ENCODE measurements at places on chromosomes 1 and 21.

DNA sequence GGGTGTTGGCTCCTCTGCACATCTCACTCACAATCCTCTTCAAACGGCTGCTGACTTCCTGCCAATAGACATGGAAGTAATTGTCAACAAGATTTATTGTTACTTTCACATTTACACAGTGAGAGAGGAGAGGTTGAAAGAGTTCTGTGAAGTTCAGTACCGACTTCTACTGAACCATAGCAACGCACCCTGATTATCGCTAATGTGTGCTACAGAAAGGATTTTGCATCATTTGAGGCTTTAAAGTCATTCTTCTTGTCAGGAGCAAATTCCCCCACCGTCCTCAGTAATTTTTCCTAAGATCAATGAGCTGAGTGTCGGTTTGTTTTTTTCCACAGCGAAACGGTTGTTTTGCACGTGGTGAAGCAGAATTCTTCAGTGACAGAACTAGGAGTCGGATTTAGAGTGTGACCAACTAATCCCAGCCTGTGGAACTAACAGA is 361.0 kb downstream of the ADGRL2 start:
- no peak for DNase-seq

DNA sequence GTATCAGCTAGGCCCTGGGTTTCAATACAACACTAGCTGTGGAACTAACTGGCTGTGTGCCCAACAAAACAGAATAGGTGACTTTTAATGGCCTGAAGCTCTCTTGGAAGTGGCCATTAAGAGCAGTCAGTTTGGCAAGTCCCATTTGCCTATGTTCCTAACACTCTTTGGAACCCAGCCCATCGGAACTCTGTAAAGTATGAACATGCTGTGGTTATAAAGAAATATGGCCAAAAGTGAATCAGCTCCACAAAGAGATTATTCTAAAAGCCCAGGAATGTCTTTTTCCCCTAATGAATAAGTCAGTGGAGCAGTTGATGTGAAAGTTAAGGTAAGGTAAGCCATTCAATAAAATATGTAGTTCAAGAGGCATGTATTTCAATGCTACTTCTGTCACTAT is 223.7 kb upstream of the ADAMTS5 start:
- DNase-seq = no peak

DNA sequence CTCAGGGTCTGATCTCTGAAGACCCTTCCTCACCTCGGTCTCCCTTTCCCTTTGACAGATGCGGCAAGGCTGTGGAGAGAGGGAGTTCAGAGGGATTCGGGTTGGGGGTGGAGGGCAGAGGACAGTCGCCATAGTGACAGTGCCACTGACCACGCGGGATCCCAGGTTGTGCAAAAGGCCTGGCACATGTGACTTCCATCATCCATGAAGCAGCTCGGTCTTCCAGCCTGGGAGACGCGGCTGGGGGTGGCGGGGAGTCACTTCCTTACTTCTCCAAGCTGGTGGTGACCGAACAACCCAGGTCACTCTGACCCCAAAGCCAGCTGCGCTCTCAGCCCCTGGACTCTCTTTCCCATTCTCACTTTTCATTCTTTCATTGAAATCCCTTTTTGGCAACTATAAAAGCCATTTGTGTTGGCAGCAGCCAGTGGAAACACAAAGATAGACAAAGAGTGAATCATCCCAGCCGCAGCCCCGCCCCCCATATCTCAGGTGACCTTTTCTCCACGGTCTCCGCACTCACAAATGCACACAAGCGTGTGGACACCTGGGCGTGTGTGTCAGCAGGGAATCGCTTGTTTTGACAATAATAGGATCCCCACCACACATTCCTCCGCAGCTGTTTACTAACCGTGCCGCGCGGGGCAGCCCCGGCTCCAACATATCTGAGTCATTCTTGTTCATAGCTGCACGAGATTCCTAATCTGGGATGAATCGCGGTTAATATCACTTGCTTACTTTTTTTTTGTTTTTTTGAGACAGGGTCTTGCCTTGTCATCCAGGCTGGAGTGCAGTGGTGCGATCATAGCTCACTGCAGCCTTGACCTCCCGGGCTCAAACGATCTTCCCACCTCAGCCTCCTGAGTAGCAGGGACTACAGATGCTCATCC is 68.3 kb downstream of the DHRS3 start:
- peak; percentile 10 for DNase-seq

DNA sequence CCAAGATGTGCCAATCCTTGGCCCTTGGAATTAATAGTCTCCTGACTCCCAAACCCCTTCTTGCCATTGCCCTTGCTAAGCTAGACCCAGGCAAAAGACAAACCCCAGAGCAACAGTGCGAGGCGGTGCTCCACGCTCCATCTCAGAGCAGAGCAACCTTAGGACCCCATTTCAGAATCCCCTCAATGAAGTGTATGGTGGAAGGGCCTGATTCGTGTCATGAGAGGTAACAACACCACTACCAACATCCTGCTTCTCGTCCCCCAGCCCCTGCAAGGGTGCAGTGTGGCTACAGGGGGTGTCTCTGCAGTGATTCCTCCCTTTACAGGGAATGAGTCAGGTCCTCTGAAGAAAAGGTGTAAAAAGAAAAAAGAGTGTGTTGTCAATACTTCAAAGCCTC is 103.9 kb upstream of the IRF2BP2 start:
- no peak for DNase-seq

- no peak for DNase-seq
Measured at GRCh38 chr1:101595881-101596374, 359.1 kb downstream of the S1PR1 start.

- DNase-seq = no peak
Measured at GRCh38 chr21:25428537-25428936, 178.7 kb downstream of the MRPL39 start.

DNA sequence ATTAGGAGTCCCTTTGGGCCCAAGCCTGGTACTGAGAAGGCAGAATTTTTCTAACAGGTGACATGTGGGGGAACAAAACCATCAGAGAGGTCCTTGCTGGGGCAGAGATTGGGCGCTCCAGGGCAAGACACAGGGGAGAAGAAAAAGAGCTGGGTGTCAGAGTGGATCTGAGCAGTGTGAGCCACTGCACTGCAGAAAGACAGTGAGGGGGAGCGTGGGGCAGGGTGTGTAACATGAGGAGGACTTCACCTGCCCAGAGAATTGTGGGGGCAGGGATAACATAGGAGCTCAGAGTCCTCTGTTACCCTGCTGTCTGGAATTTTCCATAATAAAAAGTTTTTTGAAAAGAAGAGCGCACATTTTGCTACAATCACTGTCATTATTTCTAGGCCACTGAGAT is 25.5 kb upstream of the CSF3R start:
- no peak for DNase-seq

DNA sequence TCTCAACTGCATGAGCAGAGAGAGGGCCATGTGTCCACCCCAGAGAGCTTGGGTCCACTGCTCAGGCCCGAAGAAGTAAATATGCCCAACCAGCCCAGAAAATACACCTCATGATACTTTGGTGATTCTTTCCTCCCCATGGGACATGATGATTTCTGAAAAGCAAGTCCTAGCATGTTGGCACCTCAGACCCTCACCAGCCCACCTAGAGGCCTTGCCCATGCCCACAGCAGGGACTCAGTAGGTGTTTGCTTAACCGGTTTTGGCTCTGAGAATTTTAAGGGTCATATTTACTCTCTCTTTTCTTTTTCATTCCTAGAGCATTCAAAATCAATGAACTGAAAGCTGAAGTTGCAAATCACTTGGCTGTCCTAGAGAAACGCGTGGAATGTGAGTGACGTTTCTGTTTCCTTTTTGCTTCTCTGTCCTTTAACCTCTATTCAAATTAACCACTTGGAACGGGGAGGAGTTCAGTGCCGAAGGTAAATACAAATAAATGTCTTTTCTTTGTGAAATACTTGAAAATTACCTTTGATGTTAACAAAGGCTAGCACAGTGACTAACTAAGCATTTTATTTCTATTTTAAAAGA is 79.7 kb downstream of the PDE9A start:
- no peak for DNase-seq

All from stimulated activated CD4-positive, alpha-beta T cell treated with anti-CD3 and anti-CD28 coated beads, Interleukin-4, amount 100 ng/mL, for 48 hours (primary cell).